ENCODE measurements at places on chromosomes 6 and 20. TPM values are rescaled to one million over a fixed set of nuclear protein-coding genes. Genes with fewer than 3 reads are reported as not detected.

The PPP1R14C gene
- 7.8 TPM for total RNA-seq

The TMEM74B gene
- total RNA-seq, result 25.7 TPM

The FBXL4 gene
- 15.7 TPM for total RNA-seq

The GPLD1 gene
- 2.1 TPM for total RNA-seq

The GHRH gene
- not detected for total RNA-seq

The MUCL3 gene
- total RNA-seq, result 0.15 TPM

The LAMA2 gene
- total RNA-seq, result 8.2 TPM

- no peaks in the 10 kb centered on the region for H3K36me3 ChIP-seq
- peak overlapping the region; percentile 66 for H3K4me3 ChIP-seq
- no peaks in the 10 kb centered on the region for H3K27me3 ChIP-seq
- DNase-seq, result no peak
These were observed 369 bp downstream of the SLC4A11 start for GRCh38 chr20:3238616-3239025.

- H3K4me3 ChIP-seq, result no peak overlapping the region
- no peaks in the 10 kb centered on the region for H3K4me1 ChIP-seq
- H3K36me3 ChIP-seq, result peaks cover 8% of the 10 kb centered on the region
- no peak for DNase-seq
- no peak overlapping the region for H3K27ac ChIP-seq
These were observed 18.3 kb downstream of the KIAA1586 start for GRCh38 chr6:57064809-57065208.

DNA sequence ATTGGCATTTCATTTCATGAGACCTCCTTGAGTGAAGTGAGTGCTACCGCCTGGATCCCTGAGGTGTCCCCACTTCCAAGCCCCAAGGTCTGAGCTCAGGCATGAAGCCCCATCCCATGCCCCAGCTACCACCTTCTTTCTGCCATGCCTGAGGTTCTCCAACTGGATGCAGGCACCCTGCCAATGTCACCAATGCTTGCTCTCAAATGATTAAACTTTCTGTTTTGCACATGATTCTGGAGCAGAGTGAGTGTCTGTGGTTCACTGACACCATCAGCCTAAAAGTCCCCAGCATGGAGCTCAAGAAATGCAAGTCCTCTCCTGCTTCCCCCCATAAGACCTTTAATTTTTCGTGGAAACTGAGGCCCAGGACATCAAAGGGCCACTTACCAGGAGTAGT is 43.7 kb upstream of the BPIFA2 start:
- no peak for DNase-seq
- no peaks in the 10 kb centered on the region for H3K36me3 ChIP-seq
- H3K27me3 ChIP-seq, result 0 out of 2 replicates have a peak, but pooled peaks cover under 1% of the 10 kb centered on the region
- H3K27ac ChIP-seq, result no peak overlapping the region

GRCh38 chr6:36362551-36363370 is 24.7 kb downstream of the ETV7 start:
- H3K27me3 ChIP-seq, result no peaks in the 10 kb centered on the region
- H3K4me1 ChIP-seq, result no peaks in the 10 kb centered on the region
- H3K4me3 ChIP-seq, result no peak overlapping the region
- no peak overlapping the region for H3K27ac ChIP-seq
- H3K36me3 ChIP-seq, result no peaks in the 10 kb centered on the region

GRCh38 chr6:29730575-29731126 is 7.4 kb downstream of the HLA-F start:
- DNase-seq, result no peak
- no peaks in the 10 kb centered on the region for H3K36me3 ChIP-seq
- no peaks in the 10 kb centered on the region for H3K4me1 ChIP-seq
- no peaks in the 10 kb centered on the region for H3K27me3 ChIP-seq

DNA sequence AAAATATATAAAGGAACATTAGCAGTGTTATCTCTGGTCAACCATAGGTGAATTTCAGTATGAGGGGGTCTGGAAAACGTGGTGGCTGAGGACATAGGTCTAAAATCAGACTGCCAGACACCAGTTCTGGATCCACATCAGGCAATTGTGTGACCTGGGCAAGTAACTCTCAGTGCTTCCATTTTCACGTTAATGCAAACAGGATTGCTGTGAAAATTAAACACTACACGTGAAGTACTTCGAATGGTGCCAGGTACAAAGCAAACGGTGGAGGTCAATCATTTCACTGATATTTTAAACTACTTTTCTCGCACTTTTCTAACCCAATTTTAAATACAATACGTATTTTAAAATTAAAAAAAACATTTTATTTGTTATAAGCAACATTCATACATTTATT is 315.7 kb downstream of the TRDN start:
- H3K4me1 ChIP-seq, result no peaks in the 10 kb centered on the region
- DNase-seq, result no peak
- no peaks in the 10 kb centered on the region for H3K36me3 ChIP-seq
- peaks cover 17% of the 10 kb centered on the region for H3K27me3 ChIP-seq
- no peak overlapping the region for H3K27ac ChIP-seq
- H3K4me3 ChIP-seq, result no peak overlapping the region

DNA sequence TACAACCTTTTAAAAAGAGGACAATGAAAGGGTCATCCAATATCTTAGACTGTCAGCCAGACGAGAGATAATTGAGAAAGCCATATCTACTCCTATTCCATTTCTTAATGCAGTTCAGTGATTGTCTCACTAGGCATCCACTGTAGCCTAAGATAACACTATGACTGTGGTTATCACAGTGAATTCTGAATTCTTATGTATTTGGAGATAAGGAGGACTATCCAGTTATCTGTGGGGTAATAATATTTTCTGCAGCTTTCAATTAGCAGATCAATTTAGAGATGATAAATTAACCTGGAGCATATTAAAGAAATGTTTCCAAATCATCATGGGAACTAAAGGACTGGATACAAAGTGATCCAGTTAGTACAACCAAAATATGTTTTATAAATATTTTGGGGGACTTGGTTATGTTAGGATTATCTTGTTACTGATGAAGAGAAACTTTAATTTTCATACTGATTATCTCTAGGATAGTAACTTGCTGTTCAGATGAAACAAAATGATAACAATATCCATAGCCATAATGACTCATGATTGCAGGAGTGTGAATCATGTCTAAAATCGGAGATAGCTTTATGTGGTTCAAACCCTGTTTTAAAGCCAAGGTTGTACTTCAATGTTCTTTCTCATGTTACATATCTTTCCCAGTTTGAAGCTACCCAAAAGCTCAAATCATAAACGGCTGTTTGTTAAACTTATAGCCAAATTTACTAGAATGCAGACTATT is 1152.0 kb downstream of the HACE1 start:
- H3K36me3 ChIP-seq, result no peaks in the 10 kb centered on the region
- no peaks in the 10 kb centered on the region for H3K27me3 ChIP-seq
- H3K27ac ChIP-seq, result no peak overlapping the region
- no peaks in the 10 kb centered on the region for H3K4me1 ChIP-seq
- no peak for DNase-seq
- H3K4me3 ChIP-seq, result no peak overlapping the region

- no peak overlapping the region for H3K27ac ChIP-seq
- H3K4me1 ChIP-seq, result peaks cover 6% of the 10 kb centered on the region
- H3K36me3 ChIP-seq, result no peaks in the 10 kb centered on the region
- no peak for DNase-seq
These were observed 42.9 kb upstream of the FAM83D start for GRCh38 chr20:38883081-38883980.

All from HCT116 (cell line).